ENCODE measurements at places on chromosomes 1 and 21.

DNA sequence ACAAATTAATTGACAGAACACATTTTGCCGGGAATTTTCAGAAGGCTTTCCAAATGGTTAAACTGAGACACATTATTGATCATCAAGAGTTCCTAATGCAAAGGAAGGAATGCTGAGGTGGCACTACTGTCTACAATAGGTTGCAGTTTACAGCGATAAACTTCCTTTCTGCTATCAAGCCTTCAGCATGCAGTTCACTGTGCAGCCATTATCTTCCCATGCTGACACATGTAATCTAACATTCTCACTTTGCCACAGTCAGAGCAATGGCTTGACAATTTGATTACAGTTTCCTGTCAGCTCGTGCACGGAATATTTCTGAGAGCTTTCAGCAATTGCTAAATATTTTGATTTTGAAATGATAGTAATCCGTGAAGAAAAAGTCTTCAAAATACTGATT is 166.9 kb upstream of the PRMT6 start:
- no peak for DNase-seq

DNA sequence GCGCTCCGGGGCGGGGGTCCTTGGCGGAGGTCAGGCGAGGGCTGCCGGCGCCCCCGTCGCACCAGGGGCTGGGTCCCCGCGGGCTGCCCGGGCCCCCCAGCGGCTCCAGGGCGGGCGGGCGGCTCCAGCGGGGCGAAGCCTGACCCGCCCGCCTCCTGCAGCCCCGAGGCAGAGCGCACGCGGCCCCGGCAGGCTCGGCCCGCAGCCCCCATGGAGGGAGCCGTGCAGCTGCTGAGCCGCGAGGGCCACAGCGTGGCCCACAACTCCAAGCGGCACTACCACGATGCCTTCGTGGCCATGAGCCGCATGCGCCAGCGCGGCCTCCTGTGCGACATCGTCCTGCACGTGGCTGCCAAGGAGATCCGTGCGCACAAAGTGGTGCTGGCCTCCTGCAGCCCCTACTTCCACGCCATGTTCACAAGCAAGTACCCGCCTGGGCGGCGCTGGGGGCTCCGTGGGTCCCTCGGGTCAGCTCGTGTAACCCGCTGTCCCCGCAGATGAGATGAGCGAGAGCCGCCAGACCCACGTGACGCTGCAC is 817 bp downstream of the KLHL17 start:
- no peak for DNase-seq

- no peak for DNase-seq
Measured at GRCh38 chr1:10738061-10739058, 58.1 kb downstream of the CASZ1 start.

- DNase-seq, result no peak
Measured at GRCh38 chr1:11851180-11851579, 3.6 kb upstream of the NPPA start.

GRCh38 chr1:180358649-180359048 is 128.6 kb downstream of the LHX4 start:
- DNase-seq, result no peak

DNA sequence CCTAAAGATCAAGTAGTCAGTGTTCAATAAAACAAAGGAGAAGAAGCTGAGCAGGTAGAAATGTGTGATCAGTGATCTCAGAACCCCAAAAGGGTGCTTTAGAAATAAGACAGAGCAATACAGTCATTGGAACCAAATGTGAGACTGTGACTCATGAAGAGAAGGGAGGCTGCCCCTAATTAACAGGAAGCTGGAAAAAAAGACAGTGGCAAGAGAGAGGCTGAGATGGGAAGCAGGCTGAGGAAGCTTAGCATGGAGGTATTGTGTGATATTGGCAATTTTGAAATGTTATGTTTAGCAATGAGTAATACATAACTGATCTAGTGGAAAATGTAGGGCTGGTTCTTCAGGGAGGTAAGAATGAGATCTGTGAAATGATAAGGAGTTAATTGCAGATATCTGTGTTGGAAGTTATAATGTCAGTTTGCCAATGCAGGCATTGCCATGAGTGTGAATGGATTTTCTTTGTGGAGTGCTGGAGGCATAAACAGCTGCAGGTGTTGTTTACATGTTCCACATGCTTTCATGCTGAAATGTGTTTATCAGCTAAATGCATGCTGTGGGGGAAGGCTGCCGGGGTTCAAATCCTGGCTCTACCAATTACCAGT is 90.6 kb upstream of the CACNA1E start:
- DNase-seq, result no peak

DNA sequence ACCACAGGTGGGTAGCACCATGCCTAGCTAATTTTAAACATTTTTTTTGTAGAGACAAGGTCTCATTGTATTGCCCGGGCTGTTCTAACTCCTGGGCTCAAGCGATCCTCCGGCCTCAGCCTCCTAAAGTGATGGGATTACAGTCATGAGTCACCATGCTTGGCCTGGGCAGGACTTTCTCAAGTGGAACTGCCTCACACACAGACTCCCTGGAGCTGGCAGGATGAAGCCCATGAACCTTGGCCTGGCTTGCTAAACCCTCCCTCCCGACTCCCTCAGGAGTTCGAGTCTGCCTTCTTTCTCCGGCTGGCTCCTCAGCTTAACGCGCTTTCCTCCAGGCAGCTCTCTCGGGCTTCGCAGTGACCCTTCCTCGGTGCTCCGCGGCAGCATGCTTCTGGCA is 7.7 kb upstream of the ECE1 start:
- DNase-seq, result no peak

GRCh38 chr1:228212415-228212965 is 4.6 kb downstream of the OBSCN start:
- DNase-seq, result no peak

DNA sequence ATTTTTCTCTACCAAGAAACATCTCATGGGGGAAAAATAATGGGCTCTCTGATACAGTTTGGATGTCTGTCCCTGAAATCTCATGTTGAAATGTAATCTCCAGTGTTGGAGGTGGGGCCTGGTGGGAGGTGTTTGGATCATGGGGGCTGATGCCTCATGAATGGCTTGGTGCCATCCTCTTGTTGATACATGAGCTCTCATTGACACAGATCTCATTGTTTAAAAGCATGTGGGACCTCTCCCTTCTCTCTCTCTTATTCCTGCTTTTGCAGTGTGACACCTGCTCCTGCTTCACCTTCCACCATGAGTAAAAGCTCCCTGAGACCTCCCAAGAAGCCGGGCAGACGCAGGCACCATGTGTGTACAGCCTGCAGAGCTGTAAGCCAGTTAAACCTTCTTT is 332.5 kb upstream of the NRIP1 start:
- DNase-seq, result no peak

- DNase-seq, result no peak
Measured at GRCh38 chr1:25137521-25138395, 94.5 kb downstream of the SYF2 start.

DNA sequence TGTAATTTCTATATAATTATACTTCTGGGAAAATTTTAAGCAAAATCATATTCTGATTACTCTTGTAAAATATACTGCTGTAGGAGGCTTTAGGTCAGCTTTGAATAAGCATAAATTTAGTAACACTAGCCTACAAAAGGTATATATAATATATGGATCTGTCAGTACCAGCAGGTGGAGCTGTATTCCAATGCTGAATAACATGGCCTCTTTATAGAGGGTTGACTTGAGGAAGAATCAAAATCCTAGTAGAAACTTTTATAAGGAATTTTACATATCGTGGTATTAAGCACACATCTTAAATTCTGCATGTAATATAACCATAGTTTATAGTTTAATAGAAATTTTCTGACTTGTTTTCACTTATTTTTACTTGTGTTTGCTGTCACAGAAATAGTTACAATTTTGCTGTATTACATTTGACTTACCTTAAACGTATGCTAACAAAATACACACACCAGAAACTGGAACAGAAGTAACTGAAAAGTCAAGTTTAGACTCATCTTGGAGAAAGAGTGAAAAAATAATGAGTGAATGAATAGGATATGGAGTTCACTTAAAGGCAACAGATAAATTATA is 79.3 kb downstream of the HMCN1 start:
- DNase-seq, result no peak

GRCh38 chr1:5347726-5348125 is 644.5 kb downstream of the NPHP4 start:
- no peak for DNase-seq
